Head of caudate nucleus (tissue), 42 donors: ENCODE measurements at places on chromosomes 16 and 17.

DNA sequence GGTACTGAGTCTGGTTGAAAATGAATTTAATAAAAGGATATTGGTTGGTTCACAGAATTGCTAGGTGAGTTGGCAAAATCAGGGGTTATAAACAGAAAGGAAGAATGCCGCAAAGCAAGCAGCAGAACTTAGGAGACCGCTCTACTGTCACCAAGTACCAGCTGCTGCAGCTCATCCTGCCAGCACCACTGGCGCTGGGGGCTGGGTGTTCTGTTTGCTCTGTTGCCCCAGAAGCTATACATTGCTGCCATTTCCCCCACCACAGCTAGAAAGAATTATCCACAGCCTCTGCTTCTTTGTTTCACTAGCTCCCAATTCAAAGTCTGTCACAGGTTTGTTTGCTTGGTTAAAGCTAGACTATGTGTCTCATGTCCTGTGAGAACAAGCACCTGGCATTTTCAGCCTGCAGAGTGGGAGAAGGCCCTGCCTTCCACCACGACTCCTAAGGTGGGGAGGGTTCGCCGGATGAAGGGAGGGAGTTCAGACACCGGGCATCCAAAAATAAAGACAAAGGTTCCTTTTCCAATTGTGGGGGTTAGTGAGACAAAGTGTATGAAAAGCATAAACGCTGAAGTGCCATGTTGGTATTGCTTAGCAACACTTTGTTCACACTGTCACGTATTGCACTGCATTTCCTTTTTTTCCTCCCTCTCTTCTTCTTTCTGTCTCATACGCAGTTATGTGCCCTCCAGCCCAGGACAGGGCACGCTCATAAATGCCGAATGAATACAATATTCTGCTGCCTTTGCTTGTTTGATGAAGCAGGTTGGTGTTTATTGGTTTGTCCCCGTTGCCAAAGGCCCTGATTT is 9.6 kb upstream of the CPD start:
- no peak for DNase-seq

DNA sequence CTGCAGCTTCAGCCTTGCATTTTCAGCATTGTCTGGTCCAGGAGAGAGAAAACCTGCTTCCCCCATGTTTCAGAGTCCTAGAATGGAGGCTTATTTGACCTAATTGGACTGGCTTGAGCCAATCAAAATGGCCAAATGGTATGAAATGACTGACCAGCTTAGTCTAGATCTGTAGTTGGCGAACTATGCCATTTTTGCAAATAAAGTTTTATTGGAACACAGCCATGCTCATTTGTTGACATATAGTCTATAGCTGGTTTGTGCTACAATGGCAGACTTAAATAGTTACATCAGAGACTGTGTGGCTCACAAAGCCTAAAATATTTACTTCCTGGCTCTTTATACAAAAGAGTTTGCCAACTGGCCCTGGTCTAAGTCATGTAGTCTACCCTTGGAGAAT is 180.8 kb downstream of the HS3ST3B1 start:
- DNase-seq = no peak

DNA sequence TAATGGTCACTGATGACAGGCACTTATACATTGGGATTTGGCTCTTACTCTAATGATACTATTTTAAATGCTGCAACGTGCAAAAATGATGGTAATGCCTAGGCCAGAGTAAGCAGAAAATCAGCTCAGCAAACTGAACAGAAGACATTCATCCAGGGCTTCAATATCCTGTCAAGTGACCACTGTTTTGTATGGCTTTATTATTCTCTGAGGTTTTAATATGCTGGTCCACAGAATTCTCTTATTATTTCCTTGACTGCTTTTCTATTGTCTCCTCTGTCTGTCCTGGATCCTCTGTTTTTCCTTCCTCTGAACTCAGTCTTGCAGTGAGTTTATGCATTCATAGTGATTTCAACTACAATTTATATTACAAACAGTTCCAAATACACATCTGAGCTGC is 90.8 kb upstream of the PMFBP1 start:
- DNase-seq = no peak

GRCh38 chr16:83353241-83353640 is 454.5 kb upstream of the HSBP1 start:
- DNase-seq = no peak

- no peak for DNase-seq
Observed at GRCh38 chr17:61235001-61235826, 164.4 kb upstream of the TBX2 start.

GRCh38 chr16:48317026-48317425 is 68.2 kb downstream of the SIAH1 start:
- DNase-seq = no peak

GRCh38 chr17:66228887-66229782 is at the start of gene APOH:
Gene APOH (minus strand): TSS chr17:66229415. CDS start chr17:66229379, 36 bp downstream.
- no peak for DNase-seq

DNA sequence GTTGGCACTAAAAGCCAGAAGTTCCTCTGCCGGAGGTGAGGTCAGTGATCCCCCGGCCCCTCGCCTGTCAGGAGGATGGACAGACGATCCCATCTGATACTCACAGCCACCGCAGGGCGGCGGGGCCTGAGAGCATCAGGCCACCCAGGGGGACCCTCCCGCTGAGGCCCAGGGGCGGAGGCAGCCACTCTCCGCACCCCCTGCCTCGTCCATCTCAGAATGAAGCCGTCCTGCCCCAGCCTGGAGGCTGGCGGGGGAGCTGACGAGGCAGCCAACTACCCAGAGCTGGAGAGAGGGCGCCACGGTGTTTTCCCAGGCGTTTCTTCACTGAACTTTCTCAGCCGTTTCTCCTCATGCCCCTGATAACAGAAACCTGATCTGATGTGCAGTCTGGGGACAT is 22.6 kb downstream of the TPSD1 start:
- DNase-seq = no peak

DNA sequence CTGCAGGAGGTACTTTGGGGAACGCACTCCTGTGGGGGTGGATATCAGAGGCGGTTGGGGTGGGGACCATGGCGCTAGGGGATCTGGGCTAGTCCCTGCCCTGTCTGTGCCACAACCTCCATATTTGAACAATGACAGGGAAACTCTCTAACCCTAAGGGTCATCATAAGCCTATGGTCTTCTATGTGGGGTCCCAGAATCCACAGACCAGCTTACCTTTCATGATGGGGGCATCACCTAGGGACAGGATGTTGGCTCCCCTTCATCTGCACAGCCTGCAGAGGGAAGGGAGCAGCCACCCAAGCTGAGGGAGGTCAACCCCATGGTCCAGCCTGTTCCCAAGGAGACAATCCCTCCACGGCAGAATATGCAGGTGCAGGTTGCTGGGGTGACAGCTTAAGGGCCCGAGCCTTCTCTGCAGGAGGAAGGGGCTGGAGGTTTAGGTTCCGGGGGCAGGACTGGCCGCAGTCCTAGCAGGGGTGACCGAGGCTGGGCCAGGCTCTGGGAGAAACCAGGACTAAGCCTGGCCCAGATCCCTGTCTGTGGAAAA is 1.7 kb downstream of the ORAI3 start:
- no peak for DNase-seq

DNA sequence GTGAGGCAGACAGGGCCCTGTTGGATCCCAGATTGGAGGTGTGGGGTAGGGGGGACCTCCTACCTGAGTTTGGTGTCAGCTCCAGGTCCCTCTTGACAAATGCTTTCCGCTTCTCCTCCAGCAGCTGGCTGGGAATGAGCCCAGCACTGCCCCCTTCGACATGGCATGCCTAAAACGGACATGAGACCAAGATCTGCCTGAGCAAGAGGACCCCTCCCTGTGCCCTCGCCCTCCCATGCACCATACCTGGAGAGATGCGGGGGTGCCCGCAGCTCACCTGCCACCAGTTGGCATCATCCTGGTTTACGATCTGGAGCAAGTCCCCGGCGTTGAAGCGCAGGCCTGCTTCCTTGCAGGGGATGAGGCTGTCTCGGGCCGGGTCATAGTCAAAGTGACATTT is 26.2 kb downstream of the MPP2 start:
- DNase-seq = no peak

DNA sequence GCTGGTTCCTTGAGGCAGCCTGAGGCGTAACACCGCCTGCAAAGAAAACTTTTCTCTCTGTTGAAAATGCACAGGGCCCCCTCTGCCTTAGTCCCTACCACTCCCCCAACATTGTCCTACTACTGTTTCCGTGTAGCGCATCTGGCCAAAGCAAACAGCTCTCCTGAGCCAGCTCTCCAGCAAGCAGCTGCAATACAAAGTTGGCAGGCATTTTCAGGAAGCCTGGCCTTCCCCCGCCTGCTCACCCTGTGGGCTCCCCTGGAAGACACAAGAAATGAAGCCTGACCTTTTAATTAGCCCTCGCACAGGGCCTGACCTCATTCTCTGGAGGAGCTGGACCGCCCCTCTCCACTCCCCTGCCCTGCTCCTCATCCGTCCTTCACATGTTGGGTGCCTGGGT is 66.7 kb downstream of the SOX9 start:
- DNase-seq = no peak

DNA sequence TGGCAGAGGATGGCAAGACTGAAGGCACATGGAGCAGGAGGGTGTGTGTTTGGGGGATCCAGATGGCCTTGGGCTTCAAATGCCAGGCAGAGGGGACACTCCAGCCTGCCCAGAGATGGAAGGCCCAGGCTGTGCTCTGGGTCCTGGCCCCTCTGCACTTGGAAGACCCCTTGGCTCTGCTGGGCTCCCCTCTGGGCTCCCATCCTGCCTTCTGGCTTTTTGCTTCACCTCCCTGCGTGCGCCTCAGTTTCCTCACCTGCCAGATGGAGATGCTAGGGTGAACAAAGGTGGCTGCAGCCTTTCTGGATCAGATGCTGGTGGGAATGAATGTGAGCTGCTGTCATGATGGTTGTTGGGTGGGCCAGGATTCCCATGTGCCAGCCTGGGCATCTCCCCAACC is 3.0 kb downstream of the SNN start:
- no peak for DNase-seq

GRCh38 chr16:12240036-12240435 is 263.5 kb downstream of the SNX29 start:
- no peak for DNase-seq

GRCh38 chr16:55052741-55053415 is 122.2 kb downstream of the IRX5 start:
- no peak for DNase-seq

GRCh38 chr16:11169641-11170040 is 86.4 kb downstream of the SOCS1 start:
- DNase-seq = no peak

GRCh38 chr17:74394275-74394950 is 27.1 kb downstream of the GPR142 start:
- no peak for DNase-seq

DNA sequence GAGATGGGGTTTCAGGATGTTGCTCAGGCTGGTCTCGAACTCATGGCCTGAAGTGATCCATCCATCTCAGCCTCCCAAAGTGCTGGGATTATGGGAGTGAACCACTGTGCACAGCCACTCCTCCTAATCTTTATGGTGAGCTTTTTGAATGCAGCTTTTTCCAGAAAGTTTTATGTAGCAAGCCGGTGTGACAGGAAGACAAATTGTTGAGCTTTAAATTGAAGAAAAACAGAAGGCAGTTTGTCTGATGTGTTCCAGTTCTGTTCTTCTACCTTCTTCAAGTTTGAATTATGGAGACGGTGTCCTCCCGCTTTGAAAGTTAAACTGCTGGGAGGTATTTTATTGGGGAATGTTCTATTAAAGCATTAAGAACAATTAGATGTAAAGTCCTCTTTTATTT is 177.1 kb downstream of the SNX29 start:
- no peak for DNase-seq

DNA sequence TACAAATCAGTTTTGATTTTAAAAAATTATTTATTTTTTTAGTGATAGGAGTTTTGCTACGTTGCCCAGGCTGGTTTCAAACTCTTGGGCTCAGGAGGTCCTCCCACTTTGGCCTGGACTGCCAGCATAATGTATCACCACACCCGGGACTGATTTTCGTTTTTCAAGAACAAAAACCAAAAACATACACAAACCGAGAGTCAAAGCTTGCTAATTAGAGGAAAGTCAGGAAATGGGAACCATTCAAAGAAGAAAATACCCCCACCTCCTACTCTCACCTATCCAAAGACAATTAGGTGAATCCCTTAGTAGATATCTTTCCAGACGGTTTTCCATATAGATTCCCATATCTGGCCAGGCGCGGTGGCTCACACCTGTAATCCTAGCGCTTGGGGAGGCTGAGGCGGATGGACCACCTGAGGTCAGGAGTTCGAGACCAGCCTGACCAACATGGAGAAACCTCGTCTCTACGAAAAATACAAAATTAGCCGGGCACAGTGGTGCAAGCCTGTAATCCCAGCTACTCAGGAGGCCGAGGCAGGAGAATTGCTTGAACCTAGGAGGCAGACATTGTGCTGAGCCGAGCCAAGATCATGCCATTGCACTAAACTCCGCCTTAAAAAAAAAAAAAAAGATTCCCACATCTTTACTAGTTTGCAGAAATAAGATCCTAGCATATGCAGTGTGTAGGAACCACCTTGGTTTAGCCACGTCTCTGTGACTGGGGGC is 883 bp upstream of the SPN start:
- no peak for DNase-seq

DNA sequence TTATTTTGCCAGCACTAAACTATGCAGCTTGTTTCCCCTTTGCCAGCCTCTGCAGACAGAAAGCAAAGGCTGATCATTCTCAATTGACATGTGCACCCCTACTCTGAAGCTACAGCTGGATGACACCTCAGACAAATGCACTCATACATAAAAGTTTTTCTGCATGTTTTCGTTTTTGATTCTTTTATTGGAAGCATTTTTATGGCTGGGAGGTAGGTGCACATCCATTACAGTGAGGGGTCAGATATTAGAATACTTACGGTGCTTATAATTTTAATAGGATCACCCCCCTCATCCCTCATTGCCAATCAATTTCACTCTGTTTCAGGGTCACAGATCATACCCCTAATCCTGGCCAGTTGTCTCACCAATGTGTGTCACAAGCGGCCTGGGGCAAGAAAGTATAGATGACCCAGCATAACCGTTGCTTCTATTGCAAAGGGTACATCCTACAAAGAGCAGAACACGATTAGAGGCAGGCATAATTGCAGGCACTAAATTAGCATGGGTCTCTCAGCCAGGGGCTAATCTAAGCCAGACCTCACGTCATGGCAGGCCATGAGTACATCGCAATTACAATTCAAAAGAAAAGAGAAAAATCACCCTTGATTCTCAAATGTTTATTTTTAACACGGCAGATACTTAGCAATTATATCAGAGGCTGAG is 89.5 kb upstream of the SOX9 start:
- no peak for DNase-seq

GRCh38 chr17:57086069-57086930 is 1.3 kb downstream of the AKAP1 start:
- no peak for DNase-seq

GRCh38 chr17:44038604-44039011 is 23.8 kb upstream of the TMEM101 start:
- DNase-seq = no peak

- DNase-seq = no peak
Observed at GRCh38 chr17:81556863-81557262, 4.7 kb upstream of the FAAP100 start.
